ENCODE measurements at places on chromosomes 7 and 10.

DNA sequence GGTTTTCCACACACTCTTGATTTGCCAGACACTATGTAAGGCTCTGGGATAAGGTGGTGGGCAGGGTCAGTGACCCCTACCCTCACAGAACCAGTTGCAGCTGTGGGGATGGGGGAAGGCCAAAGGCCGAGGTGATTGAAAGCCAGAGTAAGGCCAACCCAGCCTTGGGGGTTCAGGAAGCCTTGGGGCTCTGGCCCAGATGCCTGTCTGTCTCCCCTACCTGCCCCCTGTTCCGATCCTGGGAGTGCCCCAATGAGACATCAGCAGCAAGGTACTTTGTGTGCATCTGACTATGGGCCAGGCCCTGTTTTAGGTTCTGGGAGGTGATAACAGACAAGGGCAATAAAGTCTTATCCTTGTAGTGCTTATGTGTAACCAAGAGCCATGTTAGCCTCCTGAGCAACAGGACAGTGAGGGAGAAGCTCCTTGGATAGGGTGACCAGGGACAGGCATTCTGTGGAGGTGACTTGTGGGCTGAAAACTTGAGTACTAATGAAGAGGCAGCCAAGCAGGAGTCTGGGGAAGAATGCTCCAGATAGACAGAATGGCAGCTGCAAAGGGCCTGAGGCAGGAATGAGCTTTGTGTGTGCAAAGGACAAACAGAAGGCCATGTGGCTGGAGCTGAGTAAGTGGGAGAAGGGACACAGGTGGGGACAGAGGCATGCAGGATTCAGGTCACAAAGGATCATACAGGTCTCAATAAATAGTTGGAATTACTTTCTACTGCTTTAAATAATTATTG lies 35.4 kb downstream of the TSPAN14 start:
- DNase-seq = no peak

DNA sequence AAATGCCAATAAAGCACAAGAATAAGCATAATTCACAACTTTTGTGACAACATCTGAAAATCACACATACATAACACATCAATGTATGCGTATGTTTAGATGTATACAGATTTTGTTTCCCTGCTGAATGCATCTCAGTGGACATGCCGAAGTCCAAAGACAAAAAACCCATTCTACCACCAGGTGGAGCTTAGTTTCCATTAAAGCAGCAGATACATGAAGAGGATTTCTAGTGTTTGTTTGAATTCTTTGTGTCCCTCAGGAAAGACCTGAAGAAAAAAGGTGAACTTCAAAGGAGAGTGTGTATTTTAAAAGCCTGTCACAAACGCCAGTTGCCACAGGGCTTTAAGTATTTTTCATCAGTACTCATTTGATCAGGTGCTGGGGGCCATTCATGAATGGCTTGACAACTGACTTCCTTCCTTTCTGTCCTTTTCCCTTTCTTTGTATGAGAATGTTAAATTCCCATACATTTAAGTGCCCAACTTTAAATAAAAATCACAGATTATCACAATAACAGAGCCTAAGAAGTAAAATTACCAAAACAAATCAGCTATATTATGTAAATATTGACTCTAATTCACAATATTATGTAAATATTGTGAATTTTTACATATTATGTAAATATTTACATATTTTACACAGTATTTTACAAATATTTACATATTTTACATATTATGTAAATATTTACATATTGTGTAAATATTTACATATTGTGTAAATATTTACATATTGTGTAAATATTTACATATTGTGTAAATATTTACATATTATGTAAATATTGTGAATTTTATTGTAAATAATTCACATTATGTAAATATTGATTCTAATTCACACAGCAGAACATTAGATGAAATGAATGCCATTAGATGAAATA lies 343.0 kb downstream of the CRPPA start:
- DNase-seq = peak; percentile 36

GRCh38 chr7:121752706-121753105 lies 120.3 kb upstream of the PTPRZ1 start:
- no peak for DNase-seq

- DNase-seq = no peak
Observed at GRCh38 chr7:18896343-18896975, 221.0 kb downstream of the TWIST1 start.

GRCh38 chr10:128122931-128123330 lies 3.3 kb downstream of the MKI67 start:
- DNase-seq = no peak

GRCh38 chr7:149564340-149565095 lies 66.9 kb upstream of the ZNF746 start:
- no peak for DNase-seq
